Adrenal gland (tissue), 19 donors: ENCODE measurements at places on chromosomes 11 and 22. TPM values are rescaled to one million over a fixed set of nuclear protein-coding genes. Genes with fewer than 3 reads are reported as not detected.
A peak's percentile ranks its signal among the peaks of the same experiment; 100 is the strongest.

- peak; percentile 40 for DNase-seq
Observed at GRCh38 chr11:75150879-75151278, at the start of gene SLCO2B1. TSS of gene SLCO2B1 (plus strand) at chr11:75151107. CDS start at chr11:75151382, 275 bp downstream.

Gene EXPH5
- 0.41 TPM for total RNA-seq

DNA sequence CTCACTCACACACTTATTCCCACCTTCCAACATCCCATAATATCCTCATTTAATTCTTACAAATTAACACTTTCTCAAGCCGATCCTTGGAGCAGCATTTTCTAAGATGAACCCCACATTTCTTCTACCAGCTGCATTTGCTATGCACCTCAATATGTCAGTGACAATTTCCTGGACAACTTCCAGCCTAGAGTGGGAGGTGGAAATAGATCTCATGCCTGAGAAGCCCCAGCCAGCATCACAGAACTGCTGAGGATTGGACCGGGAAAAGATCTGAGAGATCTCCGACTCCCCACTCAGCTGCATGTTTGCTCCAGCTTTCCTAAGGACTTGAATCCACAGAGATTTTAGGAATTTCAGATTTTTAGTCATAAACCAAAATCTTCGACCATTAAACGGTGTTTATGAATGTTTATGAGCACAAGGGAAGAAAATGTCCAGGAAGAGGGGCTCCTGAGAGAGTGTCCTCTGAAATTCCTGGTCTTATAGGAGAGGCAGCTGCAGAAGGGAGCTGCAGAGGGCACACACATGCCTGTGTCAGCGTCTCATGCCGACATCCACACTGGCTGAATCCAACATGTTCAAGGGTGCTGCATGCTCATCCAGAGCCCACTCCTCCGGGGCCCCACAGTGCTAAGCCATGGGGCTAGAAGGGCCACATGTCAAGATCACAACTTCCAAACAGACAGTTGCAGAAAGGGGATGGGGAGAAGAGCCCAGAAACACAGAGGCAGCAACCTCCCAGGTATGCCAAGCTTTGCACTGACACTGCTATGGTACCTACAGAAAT is 68.6 kb downstream of the MICAL3 start:
- DNase-seq, result no peak

Gene F2
- total RNA-seq, result not detected

GRCh38 chr11:726278-727220 is 20.5 kb downstream of the EPS8L2 start:
- DNase-seq, result peak; percentile 75
